Vagina (tissue), 2 donors: ENCODE measurements at places on chromosomes 3 and 15. TPM values are rescaled to one million over a fixed set of nuclear protein-coding genes. Genes with fewer than 3 reads are reported as not detected.
A peak's percentile ranks its signal among the peaks of the same experiment; 100 is the strongest.

DNA sequence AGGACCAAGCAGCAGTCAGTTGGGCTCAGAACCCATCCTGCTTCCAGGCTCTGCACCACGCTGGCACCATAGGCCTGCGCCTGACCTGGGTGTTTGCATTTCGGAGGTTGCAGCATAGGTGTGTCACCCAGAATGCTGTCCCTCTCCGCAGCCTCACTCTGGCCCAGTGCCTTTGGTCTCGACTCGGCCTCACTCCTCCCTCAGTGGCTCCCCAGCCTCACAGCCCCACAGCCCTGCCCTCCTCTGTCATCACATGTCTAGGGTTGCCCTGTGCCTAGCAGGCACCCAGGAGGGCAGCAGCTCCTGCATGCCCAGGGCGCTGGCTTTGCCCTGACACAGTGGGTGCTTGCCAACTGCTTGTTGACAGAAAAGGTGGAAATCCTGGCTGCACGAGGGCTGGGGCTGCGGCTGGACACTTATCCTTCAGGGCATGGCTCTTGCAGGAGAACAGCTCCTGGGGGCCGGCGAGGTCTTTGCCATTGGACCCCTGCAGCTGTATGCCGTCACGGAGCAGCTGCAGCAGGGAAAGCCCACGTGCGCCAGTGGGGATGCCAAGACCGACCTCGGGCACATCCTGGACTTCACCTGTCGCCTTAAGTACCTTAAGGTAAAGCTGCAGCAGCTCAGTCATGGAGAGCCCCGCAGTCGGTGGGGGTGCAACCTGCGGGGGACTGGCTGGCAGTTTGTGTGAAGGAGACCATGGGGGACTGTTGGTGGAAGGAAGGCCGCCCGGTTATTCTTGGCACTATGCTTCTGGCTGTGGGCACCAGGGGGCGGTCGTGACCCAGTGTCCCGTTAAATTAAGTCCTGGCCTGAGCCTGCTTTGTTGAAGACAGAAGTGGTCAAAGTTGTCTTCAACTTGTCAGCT lies 16.2 kb downstream of the NISCH start:
- no peaks in the 10 kb centered on the region for H3K27me3 ChIP-seq
- peaks cover 10% of the 10 kb centered on the region for H3K4me1 ChIP-seq
- DNase-seq, result no peak
- H3K27ac ChIP-seq, result no peak overlapping the region
- H3K4me3 ChIP-seq, result no peak overlapping the region

DNA sequence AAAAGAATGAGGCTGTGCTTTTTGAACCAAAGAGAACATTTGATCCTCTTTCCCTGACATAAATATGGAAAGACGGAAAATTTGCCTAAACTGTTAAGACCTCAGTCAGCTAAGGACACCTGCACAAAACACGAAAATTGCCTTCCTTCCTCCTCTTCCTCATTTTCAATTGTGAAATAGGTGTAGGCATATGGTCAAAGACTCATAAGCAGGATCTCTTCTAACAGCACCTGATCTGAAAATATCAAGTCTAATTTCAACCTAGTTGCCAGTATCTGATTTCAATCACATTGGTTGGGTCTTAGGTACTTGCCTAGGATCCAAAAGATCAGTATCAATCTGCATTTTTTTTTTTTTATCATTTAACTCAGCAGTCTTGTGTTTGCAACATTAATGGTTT lies 215.7 kb upstream of the SLC2A2 start:
- no peaks in the 10 kb centered on the region for H3K36me3 ChIP-seq
- H3K4me3 ChIP-seq, result no peak overlapping the region
- H3K4me1 ChIP-seq, result no peaks in the 10 kb centered on the region
- no peak overlapping the region for H3K27ac ChIP-seq

DNA sequence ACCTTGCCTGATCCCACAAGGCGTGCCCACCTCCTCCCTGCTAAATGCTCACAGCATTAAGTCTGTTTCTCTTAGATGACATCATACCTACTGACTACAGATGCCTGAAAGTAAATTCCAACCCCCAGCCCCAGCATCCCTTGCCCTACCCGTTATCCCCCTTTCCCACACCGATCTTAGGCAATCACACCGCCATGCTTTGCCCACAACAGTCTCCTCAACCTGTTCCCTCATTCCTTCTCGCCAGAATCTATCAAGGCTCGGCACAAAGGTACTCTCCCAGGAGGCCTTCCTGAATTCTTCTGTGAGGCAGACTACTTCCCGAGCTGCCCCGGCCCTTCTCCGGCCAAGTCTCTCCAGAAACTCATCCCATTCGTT lies 789 bp upstream of the SEC61A1 start:
- no peak for DNase-seq
- peak overlapping the region; percentile 99 for H3K4me3 ChIP-seq
- peaks cover 44% of the 10 kb centered on the region for H3K4me1 ChIP-seq
- no peaks in the 10 kb centered on the region for H3K27me3 ChIP-seq

DNA sequence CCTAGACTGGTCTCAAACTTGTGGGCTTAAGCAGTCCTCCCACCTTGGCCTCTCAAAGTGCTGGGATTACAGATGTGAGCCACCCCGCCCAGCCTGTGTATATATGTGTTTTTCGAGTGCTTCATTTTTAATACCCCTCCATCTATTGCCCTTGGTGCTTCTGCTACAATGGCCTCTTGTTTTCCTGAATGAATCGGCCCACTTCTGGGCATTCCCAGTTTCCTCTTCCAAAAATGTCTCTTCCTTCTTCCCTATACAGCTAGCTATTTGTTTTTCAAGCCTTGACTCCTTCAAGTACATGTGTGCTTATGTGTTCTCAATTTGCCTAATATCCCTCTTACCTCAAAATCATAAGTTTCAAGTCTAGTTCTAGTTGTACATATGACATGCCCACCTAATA lies 16.7 kb downstream of the DIPK2A start:
- peaks cover 21% of the 10 kb centered on the region for H3K4me1 ChIP-seq
- H3K4me3 ChIP-seq, result no peak overlapping the region
- no peaks in the 10 kb centered on the region for H3K36me3 ChIP-seq
- H3K27ac ChIP-seq, result no peak overlapping the region

DNA sequence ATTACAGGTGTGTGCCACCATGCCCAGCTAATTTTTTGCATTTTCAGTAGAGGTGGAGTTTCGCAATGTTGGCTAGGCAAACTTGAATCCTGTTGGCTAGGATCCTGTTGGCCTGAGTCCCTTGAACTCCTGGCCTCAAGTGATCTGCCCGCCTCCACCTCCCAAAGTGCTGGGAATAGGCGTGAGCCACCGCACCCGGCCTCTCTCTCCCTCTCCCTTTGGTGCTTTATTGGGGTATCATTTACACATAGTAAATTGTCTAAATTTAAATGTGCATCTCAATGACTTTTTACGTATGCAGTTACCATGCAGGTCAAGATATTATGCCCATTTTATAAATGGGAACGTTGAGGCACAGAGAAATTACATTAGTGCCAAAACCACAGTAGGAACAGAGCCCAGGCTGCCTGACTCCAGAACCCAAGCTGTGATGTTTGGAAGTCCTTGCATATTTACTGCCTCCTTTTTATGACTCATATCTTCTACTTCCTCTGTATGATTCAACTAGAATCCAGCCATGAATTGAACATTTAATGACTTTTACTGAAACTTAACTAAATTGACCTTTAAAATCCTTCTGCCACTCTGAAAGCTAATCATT lies 34.0 kb upstream of the RPP14 start:
- no peaks in the 10 kb centered on the region for H3K27me3 ChIP-seq
- peaks cover 7% of the 10 kb centered on the region for H3K4me1 ChIP-seq
- DNase-seq, result no peak
- no peak overlapping the region for H3K4me3 ChIP-seq
- no peak overlapping the region for H3K27ac ChIP-seq

- no peak for DNase-seq
- no peaks in the 10 kb centered on the region for H3K36me3 ChIP-seq
- no peak overlapping the region for H3K4me3 ChIP-seq
- H3K27ac ChIP-seq, result no peak overlapping the region
These were observed 159.4 kb downstream of the NSMCE3 start for GRCh38 chr15:29110176-29110575.

DNA sequence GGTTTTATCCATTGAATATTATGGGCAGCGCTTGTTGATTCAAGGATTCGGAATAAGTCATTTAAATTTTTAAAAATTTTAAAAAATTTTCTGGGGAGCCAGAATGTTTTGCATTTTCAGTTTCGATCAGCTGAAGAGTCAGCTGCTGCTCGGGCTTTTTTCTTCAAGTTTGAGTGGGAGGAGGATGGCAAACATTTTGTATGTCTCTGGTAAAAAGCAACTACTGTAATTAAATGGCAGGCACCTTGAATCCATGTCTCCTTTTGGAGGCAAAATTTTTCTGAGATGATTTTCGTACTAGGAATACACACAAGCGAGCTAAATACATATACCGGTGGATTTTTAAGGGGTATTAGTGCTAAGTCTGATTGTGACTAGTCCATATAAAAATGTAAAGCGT lies 612 bp downstream of the C3orf38 start:
- peak overlapping the region; percentile 76 for H3K4me3 ChIP-seq
- no peaks in the 10 kb centered on the region for H3K36me3 ChIP-seq
- no peaks in the 10 kb centered on the region for H3K27me3 ChIP-seq
- DNase-seq, result no peak
- H3K4me1 ChIP-seq, result peaks cover 54% of the 10 kb centered on the region
- H3K27ac ChIP-seq, result peak overlapping the region; percentile 90

DNA sequence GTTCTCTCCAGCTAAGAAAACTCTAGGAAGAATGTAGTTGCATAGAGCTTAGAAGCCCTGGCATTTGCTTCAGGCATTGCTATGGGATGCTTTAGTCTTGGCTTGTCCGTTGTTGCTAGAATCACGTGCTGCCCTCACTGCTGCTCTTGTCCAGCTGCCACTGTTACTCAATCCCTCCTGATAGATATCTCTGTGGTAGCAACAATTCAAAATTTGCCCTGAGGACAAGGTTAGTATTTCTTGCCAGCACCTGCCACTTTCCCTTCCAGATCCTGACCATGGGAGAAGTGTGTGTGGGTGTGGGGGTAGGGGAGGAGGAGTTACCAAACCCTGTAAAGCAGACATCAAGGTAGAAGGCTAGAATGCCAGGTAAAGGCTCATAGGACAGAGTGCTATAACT lies 113.8 kb downstream of the PPM1L start:
- DNase-seq, result no peak
- H3K4me1 ChIP-seq, result no peaks in the 10 kb centered on the region
- no peak overlapping the region for H3K4me3 ChIP-seq
- H3K27ac ChIP-seq, result no peak overlapping the region
- no peaks in the 10 kb centered on the region for H3K27me3 ChIP-seq

- DNase-seq, result no peak
- H3K4me1 ChIP-seq, result peaks cover 20% of the 10 kb centered on the region
- peak overlapping the region; percentile 21 for H3K4me3 ChIP-seq
- H3K36me3 ChIP-seq, result no peaks in the 10 kb centered on the region
These were observed 121.1 kb downstream of the ADAM10 start for GRCh38 chr15:58628206-58628947.

DNA sequence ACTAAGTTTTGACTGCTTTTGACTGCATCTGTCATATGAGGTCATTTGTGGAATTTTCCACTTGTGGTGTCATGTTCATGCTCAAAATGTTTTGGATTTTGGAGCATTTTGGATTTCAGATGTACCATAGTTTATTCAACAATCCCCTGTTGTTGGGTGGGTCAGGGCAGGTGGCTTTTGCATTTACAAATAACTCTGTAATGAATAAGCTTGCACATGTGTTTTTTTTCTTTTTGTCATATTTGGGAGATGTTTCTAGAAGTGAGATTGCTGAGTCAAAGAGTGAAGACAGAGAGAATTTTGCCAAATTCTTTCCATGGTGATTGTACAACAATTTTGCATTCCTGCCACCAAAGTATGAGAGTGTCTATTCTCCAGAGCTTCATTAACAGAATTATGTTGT lies 62.4 kb upstream of the ADPGK start:
- no peak for DNase-seq
- no peaks in the 10 kb centered on the region for H3K4me1 ChIP-seq
- H3K27me3 ChIP-seq, result no peaks in the 10 kb centered on the region
- H3K4me3 ChIP-seq, result no peak overlapping the region
- no peak overlapping the region for H3K27ac ChIP-seq
- H3K36me3 ChIP-seq, result no peaks in the 10 kb centered on the region

DNA sequence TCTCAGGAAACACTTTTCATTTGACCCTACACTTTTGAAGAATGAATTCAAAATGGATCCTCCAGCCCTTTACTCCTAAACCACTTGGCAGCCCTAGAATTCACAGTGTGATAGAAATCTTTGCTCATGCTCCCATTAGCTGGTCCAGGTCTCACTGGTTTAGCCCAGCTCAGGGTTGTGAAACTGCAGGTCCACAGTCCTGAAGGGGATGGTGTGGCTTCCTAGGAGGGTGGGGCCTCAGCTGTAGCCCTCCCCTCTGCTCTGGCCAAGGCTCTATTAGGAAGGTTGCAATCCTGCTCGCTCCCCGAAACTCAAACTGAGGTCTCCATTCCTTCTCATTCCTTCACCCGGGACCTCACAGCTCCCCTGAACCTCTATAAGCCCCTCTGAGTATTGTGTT lies 21.6 kb upstream of the TICRR start:
- H3K27me3 ChIP-seq, result no peaks in the 10 kb centered on the region
- H3K36me3 ChIP-seq, result no peaks in the 10 kb centered on the region
- no peak overlapping the region for H3K27ac ChIP-seq
- H3K4me3 ChIP-seq, result no peak overlapping the region

DNA sequence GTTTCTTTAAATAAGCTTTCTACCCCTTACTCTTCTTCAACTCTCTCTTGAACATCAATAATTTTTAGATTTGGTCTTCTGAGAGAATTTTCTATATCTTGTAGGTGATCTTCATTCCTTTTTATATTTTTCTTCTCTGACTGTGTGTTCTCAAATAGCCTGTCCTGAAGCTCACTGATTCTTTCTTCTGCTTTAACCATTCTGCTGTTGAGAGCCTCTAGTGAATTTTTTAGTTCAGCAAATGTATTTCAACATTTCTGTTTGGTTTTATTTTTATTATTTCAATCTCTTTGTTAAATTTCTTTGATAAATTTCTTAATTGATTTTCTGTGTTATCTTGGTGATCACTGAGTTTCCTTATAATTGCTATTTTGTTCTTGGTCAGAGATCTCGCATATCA lies 19.6 kb downstream of the IQCH start:
- no peak overlapping the region for H3K27ac ChIP-seq
- no peaks in the 10 kb centered on the region for H3K27me3 ChIP-seq
- no peaks in the 10 kb centered on the region for H3K4me1 ChIP-seq
- H3K36me3 ChIP-seq, result no peaks in the 10 kb centered on the region

DNA sequence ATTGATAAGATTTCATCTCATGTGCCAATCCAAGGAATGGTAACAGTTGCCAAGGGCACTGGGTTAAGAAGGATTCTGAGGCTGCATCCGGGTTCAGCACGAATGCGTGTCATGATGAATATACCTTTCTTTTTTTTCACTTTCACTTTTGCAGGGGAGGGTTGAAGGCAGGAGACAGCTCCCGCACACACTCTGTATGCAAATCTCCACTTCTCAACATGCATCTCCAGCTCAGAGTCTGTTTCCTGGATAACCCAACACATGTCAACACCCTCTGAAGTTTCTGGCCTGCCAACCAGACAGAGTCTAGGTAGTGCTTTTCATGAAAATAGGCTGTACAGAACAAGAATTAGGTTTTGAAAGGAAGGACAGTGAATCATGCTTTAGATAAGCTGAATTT lies 21.6 kb downstream of the B4GALT4 start:
- no peak overlapping the region for H3K27ac ChIP-seq
- H3K4me3 ChIP-seq, result no peak overlapping the region
- DNase-seq, result no peak
- no peaks in the 10 kb centered on the region for H3K27me3 ChIP-seq
- H3K4me1 ChIP-seq, result no peaks in the 10 kb centered on the region
- H3K36me3 ChIP-seq, result peaks cover 83% of the 10 kb centered on the region

TRPM1 gene
- total RNA-seq, result not detected

MED12L gene
- total RNA-seq, result 1.7 TPM

MESP2 gene
- not detected for total RNA-seq

CAMK2N2 gene
- total RNA-seq, result not detected

MAPK6 gene
- total RNA-seq, result 41.0 TPM

SLC12A1 gene
- not detected for total RNA-seq

ALDH1A3 gene
- 62.9 TPM for total RNA-seq

PP2D1 gene
- total RNA-seq, result not detected

CFAP100 gene
- total RNA-seq, result not detected

ST3GAL6 gene
- total RNA-seq, result 1.7 TPM
